ENCODE measurements at places on chromosomes 3 and 15. TPM values are rescaled to one million over a fixed set of nuclear protein-coding genes. Genes with fewer than 3 reads are reported as not detected.
A peak's percentile ranks its signal among the peaks of the same experiment; 100 is the strongest.

The IGDCC3 gene
- total RNA-seq, result under 0.01 TPM

The PPP1R14D gene
- total RNA-seq, result not detected

GRCh38 chr3:177528306-177529070 lies 331.2 kb upstream of the TBL1XR1 start:
- no peak overlapping the region for H3K4me3 ChIP-seq
- no peak overlapping the region for H3K27ac ChIP-seq
- peaks cover 9% of the 10 kb centered on the region for H3K4me1 ChIP-seq
- no peaks in the 10 kb centered on the region for H3K36me3 ChIP-seq
- peak; percentile 23 for DNase-seq
- H3K27me3 ChIP-seq, result no peaks in the 10 kb centered on the region

- no peaks in the 10 kb centered on the region for H3K27me3 ChIP-seq
- no peak overlapping the region for H3K27ac ChIP-seq
- no peaks in the 10 kb centered on the region for H3K4me1 ChIP-seq
- no peak for DNase-seq
- H3K4me3 ChIP-seq, result no peak overlapping the region
Observed at GRCh38 chr3:24529210-24529609, 34.6 kb upstream of the THRB start.

- DNase-seq, result no peak
- H3K36me3 ChIP-seq, result no peaks in the 10 kb centered on the region
Observed at GRCh38 chr3:14507757-14508504, 32.2 kb downstream of the GRIP2 start.

- no peaks in the 10 kb centered on the region for H3K36me3 ChIP-seq
- no peaks in the 10 kb centered on the region for H3K4me1 ChIP-seq
- peaks cover 25% of the 10 kb centered on the region for H3K27me3 ChIP-seq
- H3K4me3 ChIP-seq, result no peak overlapping the region
- no peak overlapping the region for H3K27ac ChIP-seq
- no peak for DNase-seq
Observed at GRCh38 chr15:31317421-31318327, 9.0 kb upstream of the KLF13 start.
